ENCODE measurements at places on chromosomes 7 and 10. TPM values are rescaled to one million over a fixed set of nuclear protein-coding genes. Genes with fewer than 3 reads are reported as not detected.

Gene NPTX2
- 10.3 TPM for polyA plus RNA-seq

Gene SYT15B
- 1.7 TPM for polyA plus RNA-seq

Gene AKR1D1
- not detected for polyA plus RNA-seq

Gene COG5
- 9.8 TPM for polyA plus RNA-seq

Gene OR2A12
- polyA plus RNA-seq, result not detected

Gene TMEM176A
- 60.4 TPM for polyA plus RNA-seq

Gene CH25H
- 0.47 TPM for polyA plus RNA-seq

Gene TMEM236
- polyA plus RNA-seq, result 0.13 TPM

Gene TFPI2
- 13.5 TPM for polyA plus RNA-seq

Gene PRR15
- 1.1 TPM for polyA plus RNA-seq

Gene DNAJB6
- 111 TPM for polyA plus RNA-seq

Gene EPHA1
- polyA plus RNA-seq, result 0.89 TPM

Gene VAX1
- not detected for polyA plus RNA-seq

Gene JCAD
- polyA plus RNA-seq, result 7.2 TPM

Gene MNX1
- polyA plus RNA-seq, result 0.13 TPM

Gene FAM25C
- polyA plus RNA-seq, result not detected

Gene JAZF1
- 2.6 TPM for polyA plus RNA-seq

Gene GTPBP10
- 9.3 TPM for polyA plus RNA-seq

Gene STEAP1
- polyA plus RNA-seq, result 50.9 TPM

All from adipose tissue (tissue), 3 donors.